NCI-H2029 (cell line): ENCODE measurements at places on chromosomes 3 and 15.

DNA sequence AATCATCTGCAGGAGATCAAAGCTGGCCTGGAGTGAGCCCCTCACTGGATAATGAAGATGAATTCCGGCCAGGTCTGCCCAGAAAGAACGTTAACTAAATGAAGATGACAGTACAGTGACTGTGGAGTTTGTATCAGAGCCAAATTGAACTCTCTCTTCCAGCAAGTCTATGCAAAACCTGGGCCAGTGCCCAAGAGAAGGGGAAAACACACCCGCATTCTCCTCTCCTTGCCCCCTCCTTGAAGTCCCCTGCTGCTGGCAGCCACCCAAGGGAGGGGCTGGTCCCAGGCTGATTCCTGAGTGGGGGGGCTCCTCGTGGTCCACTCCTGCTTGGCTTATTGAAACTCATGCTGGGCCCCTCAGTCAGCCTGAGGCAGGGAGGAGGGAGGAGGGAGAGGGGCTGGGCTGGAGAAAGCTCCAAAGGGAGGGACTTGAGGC lies 155.7 kb downstream of the RAB11A start:
- no peak for DNase-seq

- DNase-seq, result no peak
Measured at GRCh38 chr3:57927166-57927565, 81.1 kb upstream of the FLNB start.

GRCh38 chr3:157618886-157619285 lies 115.7 kb upstream of the VEPH1 start:
- DNase-seq, result no peak

DNA sequence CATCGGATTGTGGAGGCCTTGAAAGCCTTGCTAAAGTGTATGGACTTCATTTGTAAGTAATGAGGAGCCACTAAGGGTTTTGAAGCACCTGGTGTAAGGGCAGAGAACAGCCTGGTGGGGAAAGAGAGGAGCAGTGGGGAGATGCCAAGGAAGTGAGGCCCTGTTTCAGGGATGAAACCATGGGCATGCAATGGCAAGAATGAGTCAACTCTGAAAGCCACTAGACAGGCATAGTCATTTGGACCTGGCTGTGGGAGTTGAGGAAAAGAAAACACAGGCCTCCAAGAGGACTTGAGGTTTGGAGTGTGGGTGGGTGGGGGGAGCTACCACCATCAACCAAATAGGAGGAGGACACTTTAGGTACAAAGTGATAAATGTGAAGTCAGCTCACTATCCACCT lies 7.6 kb downstream of the XCR1 start:
- DNase-seq, result no peak

DNA sequence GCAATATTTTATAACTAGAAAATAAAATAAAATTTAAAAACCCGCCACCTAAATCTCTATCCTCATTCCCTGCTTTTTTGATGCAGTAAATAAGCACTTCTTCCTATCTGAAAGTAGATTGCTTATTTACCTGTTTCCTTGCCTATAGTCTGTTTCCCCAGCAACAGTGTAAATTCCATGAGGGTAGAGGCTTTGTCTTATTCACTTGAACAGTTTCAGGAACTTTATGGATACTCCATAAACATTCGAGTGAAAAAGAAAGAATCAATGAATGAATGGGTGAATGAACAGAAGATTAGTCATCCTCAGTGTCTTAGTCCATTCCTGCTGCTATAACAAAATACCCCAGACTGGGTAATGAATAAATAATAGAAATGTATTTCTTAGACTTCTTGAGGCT lies 41.7 kb downstream of the SHC4 start:
- no peak for DNase-seq
